ENCODE measurements at places on chromosomes 1 and 21.

DNA sequence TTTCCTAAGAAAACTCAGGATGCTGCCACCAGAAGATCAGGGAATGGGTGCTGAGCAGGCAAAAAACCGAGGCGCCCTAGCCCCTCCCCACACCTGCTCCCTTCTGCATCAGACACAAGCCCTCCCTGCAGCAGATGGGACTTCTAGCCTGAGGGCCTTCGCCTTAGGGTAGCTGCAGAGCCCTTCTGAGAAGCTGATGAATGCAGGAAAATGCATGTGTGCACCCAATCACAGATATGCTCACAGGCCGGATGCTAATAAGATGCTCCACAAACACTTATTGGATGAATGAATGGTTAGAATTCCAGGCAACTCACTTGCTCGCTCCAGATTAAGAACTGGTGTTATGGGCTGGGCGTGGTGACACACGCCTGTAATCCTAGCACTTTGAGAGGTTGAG is 6.8 kb upstream of the C1orf210 start:
- DNase-seq, result no peak

DNA sequence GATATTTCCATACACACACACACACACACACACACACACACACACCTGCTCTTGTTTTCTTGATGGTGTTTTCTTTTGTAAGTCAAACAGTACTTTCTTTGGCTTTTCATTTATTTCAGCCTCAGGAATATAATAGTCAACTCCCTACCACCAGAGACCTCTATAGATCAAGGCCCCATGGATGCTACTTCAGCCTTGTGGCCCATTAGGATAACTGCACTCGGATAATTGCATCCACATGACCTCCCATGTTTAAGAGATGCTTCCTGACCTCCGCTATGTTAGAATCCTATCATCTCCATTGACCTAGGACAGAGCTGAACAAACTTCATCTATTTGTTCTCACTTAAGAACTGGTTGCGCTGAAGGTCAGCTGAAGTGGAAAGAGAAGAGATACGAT is 1094.0 kb upstream of the B3GALT2 start:
- no peak for DNase-seq

- peak; percentile 86 for DNase-seq
These were observed 72.8 kb downstream of the XCL2 start for GRCh38 chr1:168470901-168471431.

- DNase-seq, result no peak
These were observed 126.7 kb downstream of the TRABD2B start for GRCh38 chr1:47870480-47870879.

DNA sequence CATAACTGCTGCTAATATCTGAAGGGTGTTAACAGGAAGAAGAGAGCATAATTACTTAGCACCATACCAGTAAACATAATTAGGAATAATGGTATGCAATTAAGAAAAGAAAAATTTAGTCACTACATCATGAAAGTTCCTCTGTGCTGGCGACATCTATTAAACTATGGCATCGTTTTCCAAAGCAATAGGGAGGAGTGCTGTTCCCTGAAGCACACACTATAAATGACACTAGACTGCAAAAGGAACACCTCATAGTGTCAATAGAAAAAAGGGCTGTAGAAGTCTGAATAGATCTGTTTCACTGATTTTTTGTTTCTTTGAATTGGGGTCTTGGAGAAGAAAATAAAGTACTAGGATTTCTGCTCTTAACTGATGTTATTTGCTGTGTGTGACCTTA is 773.6 kb upstream of the B3GALT2 start:
- no peak for DNase-seq

DNA sequence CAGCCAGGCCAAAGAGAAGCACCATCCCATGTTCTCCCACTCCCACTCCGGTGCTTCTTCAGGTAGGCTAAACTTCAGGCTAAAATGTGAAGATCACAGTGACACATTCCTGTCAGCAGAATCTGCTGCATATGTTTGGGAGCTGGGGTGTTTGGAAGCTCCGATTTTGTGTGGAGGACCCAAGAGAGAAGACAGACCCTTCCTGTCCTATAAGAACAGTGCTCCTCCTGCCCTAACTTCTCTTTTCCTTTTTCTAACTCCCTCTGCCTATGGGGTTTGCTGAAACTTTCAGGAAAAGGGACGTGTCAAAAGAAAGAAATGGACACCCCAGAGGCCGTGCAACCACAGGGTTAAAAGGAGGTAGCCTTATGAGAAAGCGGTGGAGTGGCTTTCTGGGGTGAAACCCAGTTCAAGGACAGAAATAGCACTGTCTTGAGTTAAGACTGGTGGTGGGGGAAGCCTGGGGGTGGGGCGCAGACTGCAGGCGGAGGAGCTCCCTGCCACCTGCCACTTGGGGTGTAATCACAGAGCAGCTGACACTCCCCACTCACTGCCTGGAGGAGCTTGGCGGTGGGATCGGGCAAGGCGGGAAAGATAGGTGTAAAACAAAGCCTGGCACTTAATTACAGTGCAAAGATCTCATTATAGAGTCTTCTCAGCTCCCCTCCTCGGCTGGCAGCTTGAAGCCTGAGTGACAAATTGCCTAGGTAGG is 645 bp upstream of the TLR5 start:
- no peak for DNase-seq

DNA sequence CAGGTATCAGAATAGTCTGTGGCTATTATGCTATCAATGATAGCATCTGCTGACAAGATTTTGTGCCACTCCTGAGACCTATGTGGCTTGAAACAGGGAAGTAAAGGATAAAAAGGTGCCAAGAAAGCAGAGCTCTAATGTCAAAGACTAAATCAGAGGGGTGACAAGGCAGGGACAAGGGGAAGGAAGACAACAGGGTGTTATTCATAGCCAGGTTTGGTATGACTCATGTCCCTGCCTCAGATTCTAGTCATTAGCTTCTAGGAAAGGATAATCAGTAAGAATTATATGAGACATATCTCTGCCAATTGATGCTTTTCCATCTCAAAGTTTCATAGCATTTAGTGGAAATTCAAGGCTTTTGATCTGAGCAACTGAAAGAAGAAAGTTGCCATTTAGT is 31.8 kb upstream of the PLD5 start:
- no peak for DNase-seq

DNA sequence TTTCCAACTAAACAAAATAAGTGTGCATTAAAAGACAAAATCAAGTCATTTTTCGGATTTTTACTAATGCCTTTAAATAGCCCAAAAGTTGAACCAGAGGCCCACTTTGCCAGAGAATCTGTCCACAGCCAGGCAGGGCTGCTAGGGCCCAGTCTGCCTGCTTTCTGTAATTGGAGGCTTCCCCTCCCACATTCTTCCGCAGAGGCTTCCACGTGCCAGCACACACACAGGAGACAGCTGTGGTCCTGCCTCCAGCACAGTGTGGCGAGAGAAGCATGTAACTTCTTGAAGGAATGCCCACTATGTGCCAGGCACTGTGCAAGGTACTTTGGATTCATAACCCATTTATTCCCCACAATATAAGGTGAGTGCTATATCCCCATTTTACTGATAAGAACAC is 11.3 kb upstream of the PDZK1IP1 start:
- no peak for DNase-seq

Measured in BJ (cell line).